Stimulated activated CD4-positive, alpha-beta T cell treated with anti-CD3 and anti-CD28 coated beads, Interleukin-2, amount 100 ng/mL, for 24 hours (primary cell): ENCODE measurements at places on chromosomes 16 and 17.
A peak's percentile ranks its signal among the peaks of the same experiment; 100 is the strongest.

DNA sequence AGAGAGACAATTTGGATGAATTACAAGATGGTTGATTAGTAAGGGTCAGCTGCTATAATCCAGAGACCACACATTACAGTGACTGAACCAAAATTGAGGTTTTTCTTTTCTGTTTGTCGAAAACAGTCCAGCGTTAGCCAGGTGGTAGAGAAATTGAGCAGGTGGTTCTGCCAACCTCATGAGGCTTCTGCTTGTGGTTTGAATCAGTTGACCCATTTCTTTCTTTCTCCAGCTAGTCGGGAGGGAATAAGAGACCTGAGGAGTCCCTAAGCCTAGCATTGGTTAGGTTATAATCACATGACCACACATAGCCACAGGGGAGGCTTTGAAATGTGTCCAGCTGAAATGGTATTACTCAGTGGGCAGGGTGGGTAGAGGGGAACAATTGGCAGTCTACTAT, 504.6 kb downstream of the HS3ST4 start:
- DNase-seq: no peak

DNA sequence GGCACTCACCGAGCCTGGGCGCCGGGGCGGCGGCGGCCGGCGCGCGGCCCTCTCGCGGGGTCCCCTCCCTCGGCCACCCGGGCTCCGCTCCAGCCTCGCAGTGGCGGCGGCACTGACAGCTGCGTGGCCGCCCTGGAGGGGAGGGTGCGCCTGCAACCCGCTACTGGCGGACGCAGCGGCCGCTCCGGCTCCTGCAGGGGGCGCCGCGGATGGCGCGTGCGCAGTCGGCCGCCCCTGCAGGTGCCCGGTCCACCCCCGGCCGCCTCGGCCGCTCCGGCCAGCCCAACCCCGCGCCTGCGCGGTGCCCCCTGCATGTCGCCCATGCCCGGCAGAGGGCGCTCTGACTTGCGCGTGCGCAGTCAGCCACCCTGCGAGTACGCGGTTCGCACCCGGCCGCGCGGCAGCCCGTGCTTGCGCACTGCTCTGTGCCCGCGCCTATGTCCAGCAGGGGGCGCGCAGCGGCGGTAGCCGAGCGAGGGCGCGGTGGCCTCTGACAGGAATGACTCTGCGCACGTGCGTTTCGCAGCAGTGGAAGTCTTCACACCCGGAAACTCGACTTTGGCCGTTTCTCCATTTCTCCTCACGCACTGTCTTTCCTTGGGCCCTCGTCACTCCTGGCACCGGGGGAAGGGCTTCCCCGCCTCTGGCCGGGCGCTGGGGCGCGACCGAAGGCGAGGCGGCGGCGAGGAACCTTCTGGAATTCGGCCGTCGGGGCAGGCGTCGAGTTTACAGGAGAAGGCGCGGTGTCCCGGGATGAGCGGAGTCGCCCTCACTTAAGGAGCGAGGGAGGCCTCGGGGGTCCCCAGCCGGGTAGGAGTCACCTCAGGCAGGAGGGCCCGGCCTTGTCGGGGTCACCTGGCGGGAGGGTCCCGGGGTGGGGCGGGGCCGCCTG, at the start of gene ABCA3:
Gene ABCA3 (minus strand): TSS at position 165 of the 892 bp plus-strand sequence. CDS start 14,262 bp downstream, outside the sequence.
- peak; percentile 95 for DNase-seq

- no peak for DNase-seq
These were observed 14.4 kb downstream of the AXIN1 start for GRCh38 chr16:337975-338575.

DNA sequence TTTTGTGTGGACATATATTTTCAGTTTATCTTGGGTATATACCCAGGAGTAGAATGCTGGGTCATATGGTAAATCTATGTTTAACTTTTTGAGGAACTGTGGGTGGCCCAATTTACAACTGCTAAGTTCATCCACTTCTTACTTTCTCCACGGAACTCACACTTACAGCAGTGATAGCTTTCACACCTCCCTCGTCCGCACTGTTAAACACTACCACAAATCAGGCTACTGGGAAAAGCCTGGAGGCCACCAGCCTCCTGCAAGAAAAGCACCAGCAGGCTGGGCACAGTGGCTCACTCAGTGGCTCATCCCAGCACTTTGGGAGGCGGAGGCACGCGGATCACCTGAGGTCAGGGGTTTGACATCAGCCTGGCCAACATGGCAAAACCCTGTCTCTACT, 14.7 kb upstream of the ZG16 start:
- no peak for DNase-seq

GRCh38 chr17:4777969-4778760, 6.5 kb downstream of the TM4SF5 start:
- no peak for DNase-seq

DNA sequence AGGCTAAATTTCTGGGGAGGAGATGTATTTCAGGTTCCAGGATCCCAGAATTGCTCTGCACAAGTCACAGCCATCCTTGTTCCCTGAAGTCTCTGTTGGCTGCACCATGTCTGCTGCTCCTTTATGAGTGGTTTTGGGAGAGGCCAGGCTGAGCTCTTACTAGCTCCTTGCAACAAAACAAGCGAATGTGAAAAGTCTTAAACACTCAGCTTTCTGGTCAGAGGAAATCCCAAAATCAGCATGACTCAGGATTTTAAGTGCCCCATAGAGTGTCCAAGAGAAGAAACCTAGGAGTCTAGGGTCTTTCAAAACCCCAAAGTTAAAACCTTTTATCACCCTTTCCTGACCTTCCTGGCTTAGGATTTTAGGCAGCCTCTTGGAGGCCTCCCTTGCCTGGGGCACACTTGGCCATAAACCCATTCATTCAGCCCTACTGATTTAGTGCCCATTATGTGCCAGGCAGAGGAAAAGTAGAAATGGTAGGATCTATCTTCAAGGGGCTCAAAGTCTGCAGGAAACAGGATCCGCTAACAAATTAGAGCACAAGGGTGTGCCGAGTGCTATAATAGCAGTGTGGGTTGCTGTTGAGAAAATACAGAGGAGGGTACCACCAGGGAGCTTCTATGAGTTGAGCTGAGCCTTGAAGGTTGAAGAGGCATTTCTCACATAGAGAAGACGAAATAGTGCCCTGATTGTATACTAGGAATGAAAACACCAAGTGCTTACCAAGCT, 36.9 kb downstream of the SOST start:
- no peak for DNase-seq

- DNase-seq: no peak
These were observed 5.3 kb downstream of the HS3ST3A1 start for GRCh38 chr17:13596241-13596923.

- no peak for DNase-seq
These were observed 24.8 kb downstream of the HS3ST3A1 start for GRCh38 chr17:13576661-13577526.

DNA sequence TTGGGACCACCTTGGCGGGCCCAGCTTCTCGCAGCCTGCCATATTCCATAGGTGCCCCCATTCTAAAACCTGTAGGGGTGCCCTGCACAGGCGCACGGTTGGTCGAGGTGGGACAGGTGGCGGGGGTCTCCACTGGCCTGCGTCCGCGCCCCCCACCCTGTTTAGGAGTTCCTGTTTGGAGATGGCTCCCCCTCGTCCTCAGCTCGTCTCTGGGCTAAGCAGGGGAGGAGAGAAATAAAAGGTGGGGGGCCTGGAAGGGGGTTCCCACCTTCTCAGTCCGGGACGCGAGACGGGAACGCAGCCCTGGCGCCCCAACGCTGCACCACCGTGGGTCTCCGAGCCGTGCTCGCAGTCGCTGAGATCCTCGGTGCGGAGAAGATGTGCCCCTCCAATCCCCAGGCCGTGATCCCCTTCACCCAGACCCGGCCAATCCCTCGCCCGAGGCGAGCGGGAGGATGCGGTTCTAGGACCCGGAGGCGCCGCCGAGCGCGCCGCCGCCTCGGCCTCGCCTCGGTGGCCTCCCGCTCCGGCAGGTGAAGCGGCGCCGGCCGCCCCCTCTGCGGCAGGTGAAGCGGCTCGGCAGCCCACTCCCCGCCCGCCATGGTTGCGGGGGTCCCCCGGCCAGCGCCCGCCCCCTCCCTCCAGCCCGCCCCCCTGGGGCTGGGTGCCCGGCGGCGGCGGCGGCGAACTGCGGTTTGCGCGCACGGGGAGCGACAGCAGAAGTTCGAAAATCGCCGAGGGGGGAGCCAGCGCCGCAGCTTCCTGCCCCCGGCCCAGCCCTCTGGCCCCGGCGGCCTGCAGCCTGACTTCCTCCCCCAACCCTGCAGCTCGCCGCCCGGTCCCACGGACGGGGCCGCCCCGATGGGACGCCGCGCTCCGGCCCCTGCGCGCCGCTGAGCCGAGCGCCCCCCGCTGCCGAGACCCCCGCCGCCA, at the start of gene FMNL1:
Gene FMNL1 (plus strand): TSS at position 805 of the 933 bp plus-strand sequence. CDS start 240 bp downstream, outside the sequence.
- peak; percentile 61 for DNase-seq

GRCh38 chr17:70071620-70072019, 3.4 kb upstream of the KCNJ16 start:
- DNase-seq: no peak

- DNase-seq: no peak
These were observed 39.2 kb downstream of the GPATCH8 start for GRCh38 chr17:44464037-44464436.

DNA sequence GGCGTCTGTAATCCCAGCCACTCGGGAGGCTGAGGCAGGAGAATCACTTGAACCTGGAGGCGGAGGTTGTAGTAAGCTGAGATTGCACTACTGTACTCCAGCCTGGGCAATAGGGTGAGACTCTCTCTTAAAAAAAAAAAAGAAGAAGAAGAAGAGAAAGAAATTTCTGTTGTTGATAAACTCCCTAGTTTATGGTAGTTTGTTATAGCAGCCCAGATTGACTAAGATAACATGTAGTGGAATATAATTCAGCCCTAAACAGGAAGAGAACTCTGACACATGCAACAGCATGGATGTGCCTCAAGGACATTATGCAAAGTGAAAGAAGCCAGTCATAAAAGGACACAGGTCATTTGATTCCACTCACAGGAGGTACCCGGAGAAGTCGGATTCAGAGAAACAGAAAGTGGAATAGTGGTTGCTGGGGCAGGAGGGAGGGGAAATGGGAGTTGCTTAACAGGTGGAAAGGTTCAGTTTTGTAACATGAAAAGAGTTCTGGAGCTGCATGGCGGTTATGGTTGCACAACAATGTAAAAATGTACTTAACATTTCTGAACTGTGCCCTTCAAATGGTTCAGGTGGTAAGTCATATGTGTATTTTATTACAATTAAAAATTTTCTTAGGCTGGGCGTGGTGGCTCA, 26.0 kb upstream of the PRM1 start:
- no peak for DNase-seq

DNA sequence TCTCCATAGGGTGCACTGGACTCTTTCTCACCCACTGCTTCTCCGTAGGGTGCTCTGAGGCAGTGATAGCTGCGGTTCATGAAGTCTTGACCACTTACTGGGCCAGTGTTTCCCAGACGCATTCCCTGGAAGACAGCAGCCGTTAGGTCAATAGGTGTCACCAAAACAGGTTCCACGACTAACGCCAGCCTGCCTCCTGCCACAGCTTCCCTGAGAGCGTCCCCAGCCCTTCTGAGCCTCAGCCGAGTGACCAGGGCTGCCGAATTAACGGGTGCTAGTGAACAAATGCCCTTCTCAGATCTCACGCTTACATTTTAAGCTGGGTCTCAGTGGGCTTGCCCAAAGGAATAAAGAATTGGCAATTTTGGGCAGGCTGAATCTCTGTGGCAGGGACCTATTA, 188.7 kb upstream of the TNRC6C start:
- no peak for DNase-seq

GRCh38 chr17:36213695-36214094, 2.8 kb downstream of the CCL4L2 start:
- DNase-seq: no peak

DNA sequence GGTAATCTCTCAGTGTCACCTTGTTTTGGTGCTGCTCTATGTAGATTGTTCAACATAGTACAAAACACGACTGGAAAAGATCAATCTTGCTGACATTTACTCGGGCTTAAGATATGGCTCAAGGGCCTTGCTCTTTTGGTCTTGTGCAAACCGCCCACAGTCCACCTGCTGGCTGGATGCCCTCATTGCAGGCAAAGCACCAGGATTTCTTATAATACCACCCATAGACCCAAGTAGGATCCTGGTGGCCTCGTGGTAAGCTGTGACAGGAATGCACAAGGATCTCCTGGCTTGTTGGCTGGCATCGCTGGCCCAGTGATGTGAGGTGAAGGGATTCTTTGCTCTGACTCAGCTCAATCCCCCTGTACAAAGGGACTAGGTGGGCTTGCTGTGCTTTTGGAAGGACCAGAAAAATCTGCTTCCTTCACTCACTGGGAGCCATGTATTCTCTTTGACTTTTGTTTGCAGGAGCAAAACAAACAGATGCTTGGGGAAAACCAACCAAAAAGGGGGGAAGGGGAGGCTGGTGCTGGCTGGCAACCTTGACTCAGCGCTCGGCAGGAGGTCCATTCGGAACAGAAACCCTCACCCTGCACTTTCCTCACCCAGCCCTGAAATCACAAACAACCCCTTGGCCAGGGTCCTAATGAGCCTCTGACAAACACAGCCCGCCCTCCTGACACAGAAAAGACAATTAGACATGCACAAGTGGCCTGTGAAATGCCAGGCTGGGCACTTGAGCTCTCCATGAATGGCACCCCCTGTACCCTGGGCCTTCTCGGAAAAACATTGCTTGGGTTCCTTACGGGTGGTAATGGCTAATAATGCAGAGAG, 36.6 kb upstream of the MED9 start:
- peak; percentile 84 for DNase-seq

DNA sequence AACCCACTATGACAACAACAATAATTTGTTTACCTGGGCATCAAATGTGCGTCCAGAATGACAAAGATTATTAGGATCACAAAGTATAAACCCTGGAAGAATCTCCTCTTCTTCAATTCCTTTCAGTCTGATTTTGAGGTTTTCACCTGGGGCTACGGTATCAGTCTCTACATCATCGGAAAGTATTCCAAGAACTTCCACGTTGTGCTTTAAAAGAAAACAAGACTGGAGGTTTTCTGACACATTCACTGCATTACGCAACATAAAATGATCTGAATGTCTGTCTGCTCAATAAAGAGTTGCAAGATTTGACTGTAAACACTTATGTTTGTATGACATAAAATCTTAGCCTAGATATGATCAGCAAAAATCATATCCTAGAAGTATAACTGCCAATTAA, 26.0 kb upstream of the RSL1D1 start:
- no peak for DNase-seq

DNA sequence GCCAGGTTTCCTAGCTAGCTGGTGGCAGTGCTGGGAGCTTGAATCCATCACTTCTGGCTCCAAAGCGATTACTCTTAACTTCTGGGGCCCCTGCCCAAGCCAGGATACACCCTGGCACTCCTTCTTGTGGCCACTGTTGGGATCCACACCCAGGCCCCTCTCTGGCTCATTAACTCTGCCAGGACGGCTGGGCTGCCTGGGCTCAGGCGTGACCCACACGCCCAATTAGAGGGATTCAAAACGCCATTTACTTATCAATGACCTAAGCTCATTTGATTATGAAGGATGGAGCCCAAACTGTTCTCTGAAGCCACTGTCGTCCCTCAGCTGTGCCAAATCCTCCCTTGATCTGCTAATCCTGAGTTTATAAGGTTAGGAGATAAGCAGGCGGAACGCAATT, 79.7 kb upstream of the BRD7 start:
- no peak for DNase-seq
